ENCODE measurements at places on chromosomes 7 and 10. TPM values are rescaled to one million over a fixed set of nuclear protein-coding genes. Genes with fewer than 3 reads are reported as not detected.

AKR1C2 gene
- 40.0 TPM for polyA plus RNA-seq

LRIT2 gene
- polyA plus RNA-seq, result 0.03 TPM

CYP3A7 gene
- polyA plus RNA-seq, result 0.46 TPM

PIK3AP1 gene
- 7.2 TPM for polyA plus RNA-seq

TLX1 gene
- not detected for polyA plus RNA-seq

EDRF1 gene
- polyA plus RNA-seq, result 5.4 TPM

SUGCT gene
- polyA plus RNA-seq, result 25.9 TPM

C1QL3 gene
- not detected for polyA plus RNA-seq

MEOX2 gene
- 1.1 TPM for polyA plus RNA-seq

VAX1 gene
- polyA plus RNA-seq, result not detected

CCDC201 gene
- not detected for polyA plus RNA-seq

POM121L12 gene
- not detected for polyA plus RNA-seq

KEL gene
- 0.69 TPM for polyA plus RNA-seq

GRCh38 chr10:24408365-24408764 is 199.4 kb downstream of the KIAA1217 start:
- no peak for DNase-seq

DNA sequence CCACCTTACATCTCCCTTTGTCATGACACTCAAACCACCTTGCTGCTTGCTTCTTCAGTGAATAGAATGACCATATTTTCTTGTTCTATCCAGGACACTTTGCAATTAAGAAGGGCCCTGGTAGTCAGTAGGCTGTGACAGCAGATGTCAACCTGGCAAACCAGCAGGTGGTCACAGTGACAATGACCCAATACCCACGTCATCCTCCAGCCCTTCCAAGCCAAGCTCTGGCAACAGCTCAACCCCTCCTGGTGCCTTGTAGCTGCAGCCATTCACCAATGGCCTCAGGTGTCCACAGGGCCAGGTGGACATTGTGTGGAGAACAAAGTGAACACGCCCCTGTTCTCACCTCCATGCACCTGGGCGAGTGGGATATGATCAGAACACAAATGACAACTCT is 87.6 kb upstream of the MACROH2A2 start:
- no peak for DNase-seq

- DNase-seq, result no peak
Observed at GRCh38 chr10:113957013-113957412, 86.7 kb upstream of the ADRB1 start.

- DNase-seq, result no peak
Observed at GRCh38 chr10:472241-472910, 217.1 kb downstream of the DIP2C start.

DNA sequence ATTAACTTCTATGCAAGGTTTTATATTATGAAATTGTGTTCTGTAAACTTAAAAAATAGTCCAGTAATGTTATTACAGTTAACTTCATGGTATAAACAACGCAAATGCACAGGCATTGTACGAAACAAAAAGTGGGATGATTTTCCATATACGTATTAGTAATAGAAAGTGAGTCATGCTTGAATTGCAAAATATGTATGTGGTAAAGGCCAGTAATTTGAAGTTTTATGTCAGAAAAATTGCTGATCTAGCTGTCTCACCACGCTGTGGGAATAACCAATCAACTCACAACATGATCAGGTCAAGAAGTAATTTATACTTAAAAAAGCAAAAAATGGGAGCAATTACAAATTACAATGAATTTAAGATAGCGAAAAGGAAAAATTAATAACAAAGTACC is 37.0 kb upstream of the GLI3 start:
- no peak for DNase-seq

- DNase-seq, result no peak
Observed at GRCh38 chr10:71216751-71217265, 4.4 kb downstream of the UNC5B start.

DNA sequence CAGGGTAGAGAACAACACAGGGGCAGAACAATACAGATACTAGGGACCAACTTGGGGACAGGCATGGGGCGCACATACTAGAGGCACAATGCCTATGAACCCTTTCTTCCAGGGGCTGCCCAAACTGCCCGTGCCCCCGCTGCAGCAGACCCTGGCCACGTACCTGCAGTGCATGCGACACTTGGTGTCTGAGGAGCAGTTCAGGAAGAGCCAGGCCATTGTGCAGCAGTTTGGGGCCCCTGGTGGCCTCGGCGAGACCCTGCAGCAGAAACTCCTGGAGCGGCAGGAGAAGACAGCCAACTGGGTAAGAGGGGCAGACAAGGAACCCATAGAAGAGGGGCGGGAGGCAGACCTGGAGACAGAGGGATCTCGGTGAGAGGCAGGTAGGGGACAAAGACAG is 5.8 kb downstream of the CHAT start:
- peak; percentile 25 for DNase-seq

GRCh38 chr7:106034383-106034782 is 71.3 kb downstream of the CDHR3 start:
- peak; percentile 5 for DNase-seq

- DNase-seq, result no peak
Observed at GRCh38 chr7:13286916-13287315, 599.5 kb downstream of the ARL4A start.

GRCh38 chr7:112833082-112833481 is 42.9 kb upstream of the TMEM168 start:
- DNase-seq, result no peak

DNA sequence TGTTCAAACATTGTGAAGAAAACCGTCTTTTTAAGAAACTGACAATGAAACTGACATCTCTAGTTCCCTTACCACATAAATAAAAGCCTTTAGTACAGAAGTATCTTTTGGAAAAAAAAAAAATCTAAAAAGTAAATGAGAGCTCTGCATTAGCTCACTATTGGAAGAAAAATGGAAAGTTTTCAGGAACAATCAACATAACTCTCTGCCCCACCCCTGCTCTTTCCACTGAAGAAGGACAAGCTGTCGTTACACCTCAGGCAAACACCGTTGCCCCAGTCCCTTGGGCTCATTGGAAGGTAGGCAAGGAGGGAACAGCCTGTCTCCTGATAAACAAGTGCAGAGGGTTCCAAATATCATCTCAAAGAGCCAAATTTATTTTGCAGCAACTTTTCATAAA is 22.4 kb upstream of the C1QL3 start:
- no peak for DNase-seq

DNA sequence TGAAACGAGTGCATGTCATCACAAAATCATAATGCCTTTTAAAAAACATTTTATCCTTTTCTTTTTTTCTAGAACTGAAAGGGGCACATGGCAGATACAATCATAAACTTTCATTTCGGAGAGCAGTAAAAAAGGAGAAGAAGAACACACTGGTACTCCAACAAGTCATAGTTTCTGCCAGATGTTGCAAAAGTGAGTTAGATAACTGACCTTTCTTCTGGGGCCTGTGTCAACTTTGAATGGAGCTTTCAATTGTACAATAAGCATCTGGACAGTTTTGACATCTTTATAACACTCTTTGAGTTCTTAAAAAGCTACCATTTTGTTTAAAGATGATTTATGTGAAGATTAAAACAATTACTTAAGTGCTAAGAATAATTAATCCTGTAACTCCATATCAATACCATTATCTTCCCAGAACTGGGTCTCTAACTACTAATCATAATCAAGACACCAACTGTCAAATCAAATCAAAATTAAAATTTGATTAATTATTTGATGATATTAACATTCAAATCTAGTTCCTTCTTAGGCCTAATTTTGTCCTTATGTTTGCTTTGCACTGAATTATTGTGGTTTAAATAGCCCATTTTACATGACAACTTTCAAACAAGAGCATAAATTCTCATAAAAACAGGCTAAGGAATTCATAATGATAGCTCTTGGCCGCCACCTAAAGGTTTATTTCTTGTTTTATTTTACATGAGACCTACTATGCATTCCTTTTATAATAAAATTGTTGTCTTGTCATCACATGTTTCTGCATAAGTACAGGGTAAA is 19.5 kb upstream of the ITGB8 start:
- DNase-seq, result no peak

GRCh38 chr7:99843808-99844207 is 16.0 kb downstream of the CYP3A43 start:
- DNase-seq, result no peak

DNA sequence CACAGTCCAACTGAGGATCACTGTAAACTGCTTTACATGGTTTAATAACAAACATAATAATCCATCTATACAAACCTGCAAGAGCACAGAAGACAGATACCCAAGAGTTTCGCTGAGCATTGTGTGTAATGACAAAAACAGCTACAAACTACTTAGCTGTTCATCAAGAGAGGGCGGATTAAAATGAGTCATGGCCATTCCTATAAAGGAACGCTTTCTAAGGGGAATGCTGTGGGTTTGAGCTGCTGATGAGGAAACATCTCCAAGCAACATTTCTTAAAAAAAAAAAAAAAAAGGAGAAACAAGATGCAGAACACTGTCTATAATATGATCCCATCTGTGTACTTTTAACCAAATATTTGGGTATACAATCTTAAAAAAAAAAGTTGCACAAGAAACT is 33.8 kb downstream of the VOPP1 start:
- DNase-seq, result no peak

DNA sequence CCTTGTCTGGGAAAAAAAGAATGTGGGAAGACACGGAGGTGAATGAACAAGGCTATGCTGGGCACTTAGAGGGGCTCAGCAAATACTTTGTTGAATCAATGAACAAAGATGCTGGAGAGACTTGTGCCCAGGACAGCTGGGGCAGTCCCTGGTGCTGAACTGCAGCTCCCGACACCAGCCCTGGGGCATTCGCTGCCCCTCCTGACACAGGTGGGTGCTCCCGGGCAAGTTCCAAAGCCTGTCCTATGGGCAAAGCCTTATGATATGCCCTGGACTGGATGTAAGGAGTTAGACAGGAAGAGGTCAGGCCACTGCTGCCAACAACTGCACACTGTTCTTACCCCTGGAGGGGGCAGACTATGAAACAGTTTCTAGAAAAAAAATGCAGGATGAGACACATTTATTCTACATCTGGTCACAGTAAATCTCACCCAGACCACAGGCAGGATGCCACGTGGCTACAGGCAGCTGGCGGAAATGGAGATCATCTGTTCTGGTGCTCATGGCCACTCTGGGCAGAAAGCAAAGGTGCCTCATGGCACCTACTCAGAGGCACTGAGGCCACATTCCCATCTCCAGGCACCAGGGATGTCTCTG is 21.9 kb upstream of the FRAT2 start:
- DNase-seq, result no peak

DNA sequence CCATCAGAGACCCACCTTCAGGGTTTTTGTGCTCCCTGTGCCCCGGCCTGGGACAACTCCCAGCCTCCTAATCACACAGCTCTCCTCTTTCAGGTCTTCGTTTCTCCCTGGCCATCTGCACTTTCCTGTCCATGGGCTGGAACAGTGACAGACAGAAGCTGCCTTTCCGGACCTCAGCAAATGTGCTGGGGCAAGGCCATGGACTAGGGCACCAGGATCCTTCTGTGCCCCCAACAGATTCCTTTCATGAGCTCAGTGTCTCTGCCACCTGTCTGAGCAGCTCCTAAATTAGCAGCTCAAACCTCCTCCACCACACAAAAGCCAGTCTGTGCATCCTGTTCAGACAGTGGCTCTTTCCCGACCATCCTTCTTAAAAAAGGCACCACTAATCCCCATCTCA is 41.9 kb upstream of the FRMD4A start:
- DNase-seq, result no peak

GRCh38 chr7:124652237-124652636 is 113.4 kb downstream of the GPR37 start:
- DNase-seq, result no peak

GRCh38 chr10:87068281-87068680 is 26.4 kb downstream of the GLUD1 start:
- DNase-seq, result no peak

DNA sequence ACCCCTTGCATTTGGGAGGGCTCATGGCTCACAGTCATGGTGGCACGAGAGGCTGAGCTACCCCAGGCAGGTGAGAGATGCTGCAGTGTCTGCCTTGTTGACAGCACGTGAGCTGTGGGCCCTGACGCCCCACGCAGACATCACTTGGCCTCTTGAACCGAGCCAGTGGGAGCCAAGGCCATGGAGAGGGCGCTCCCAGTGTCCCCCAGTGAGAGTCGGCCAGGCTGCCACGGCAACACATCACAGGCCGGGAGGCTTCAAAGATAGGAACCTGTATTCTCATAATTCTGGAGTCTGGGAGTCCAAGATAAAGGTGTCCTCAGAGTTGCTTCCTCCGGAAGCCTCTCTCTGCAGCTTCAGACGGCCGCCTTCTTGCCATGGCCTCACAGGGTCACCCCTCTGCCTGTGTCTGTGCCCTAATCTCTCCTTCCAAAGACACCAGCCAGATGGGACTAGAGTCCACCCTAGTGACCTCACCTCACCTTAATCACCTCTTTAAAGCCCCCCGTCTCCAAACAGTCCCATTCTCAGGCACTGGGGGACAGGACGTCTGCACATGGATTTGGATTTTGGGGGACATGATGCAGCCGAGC is 119.6 kb downstream of the KLF6 start:
- DNase-seq, result no peak

GRCh38 chr10:75507469-75507868 is 76.0 kb downstream of the LRMDA start:
- DNase-seq, result no peak

- DNase-seq, result no peak
Observed at GRCh38 chr10:17122052-17122451, 7.6 kb downstream of the CUBN start.

DNA sequence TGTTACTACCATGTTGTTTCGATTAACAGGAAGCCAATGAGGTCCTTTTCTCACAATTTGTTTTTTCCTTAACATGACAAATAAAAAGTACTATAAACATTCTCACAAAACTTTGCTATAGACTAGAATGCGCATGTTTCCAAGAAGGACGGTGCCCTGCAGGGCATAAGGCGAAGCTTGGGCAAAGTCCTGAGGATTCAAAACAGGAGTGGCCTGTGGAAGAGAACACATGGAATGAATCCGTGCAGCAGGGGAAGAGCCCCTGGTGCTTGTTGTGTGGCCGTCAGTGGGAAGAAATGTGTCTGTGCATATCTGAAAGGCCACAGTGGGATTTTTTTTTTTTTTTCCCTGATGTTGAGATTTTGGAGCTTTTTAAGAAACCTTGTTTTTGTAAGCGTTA is 67.6 kb downstream of the ITGA8 start:
- DNase-seq, result no peak

DNA sequence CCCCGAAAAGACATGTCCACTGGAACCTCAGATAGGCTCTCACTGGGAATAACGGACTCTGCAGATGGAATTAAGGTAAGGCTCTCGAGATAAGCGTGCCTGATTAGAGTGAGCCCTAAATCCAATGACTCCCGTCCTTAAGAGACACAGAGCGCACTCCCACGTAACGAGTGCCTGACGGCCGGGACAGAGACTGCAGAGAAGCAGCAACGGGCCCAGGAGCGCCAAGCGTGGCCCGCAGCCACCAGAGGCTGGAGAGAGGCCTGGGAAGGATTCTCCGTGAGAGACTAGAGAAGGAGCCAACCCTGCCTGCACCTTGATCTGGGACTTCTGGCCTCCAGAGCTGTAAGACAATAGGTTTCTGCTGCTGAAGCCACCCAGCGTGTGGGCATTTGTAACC is 20.0 kb upstream of the TNRC18 start:
- no peak for DNase-seq

- DNase-seq, result no peak
Observed at GRCh38 chr7:137961200-137962177, 40.4 kb downstream of the CREB3L2 start.

All from sigmoid colon (tissue), 7 donors.